Neural crest cell (in vitro differentiated cells): ENCODE measurements at places on chromosomes 11 and 22. TPM values are rescaled to one million over a fixed set of nuclear protein-coding genes. Genes with fewer than 3 reads are reported as not detected.

TMEM25 gene
- 27.6 and 28.6 TPM in 2 replicates for total RNA-seq

GRCh38 chr11:105862736-105863367 is 159.2 kb downstream of the MSANTD4 start:
- no peak overlapping the region for H3K4me3 ChIP-seq
- peaks cover 29% of the 10 kb centered on the region for H3K27me3 ChIP-seq
- no peak overlapping the region for H3K27ac ChIP-seq
- H3K4me1 ChIP-seq, result no peaks in the 10 kb centered on the region
- no peak for DNase-seq
- H3K36me3 ChIP-seq, result no peaks in the 10 kb centered on the region

DNA sequence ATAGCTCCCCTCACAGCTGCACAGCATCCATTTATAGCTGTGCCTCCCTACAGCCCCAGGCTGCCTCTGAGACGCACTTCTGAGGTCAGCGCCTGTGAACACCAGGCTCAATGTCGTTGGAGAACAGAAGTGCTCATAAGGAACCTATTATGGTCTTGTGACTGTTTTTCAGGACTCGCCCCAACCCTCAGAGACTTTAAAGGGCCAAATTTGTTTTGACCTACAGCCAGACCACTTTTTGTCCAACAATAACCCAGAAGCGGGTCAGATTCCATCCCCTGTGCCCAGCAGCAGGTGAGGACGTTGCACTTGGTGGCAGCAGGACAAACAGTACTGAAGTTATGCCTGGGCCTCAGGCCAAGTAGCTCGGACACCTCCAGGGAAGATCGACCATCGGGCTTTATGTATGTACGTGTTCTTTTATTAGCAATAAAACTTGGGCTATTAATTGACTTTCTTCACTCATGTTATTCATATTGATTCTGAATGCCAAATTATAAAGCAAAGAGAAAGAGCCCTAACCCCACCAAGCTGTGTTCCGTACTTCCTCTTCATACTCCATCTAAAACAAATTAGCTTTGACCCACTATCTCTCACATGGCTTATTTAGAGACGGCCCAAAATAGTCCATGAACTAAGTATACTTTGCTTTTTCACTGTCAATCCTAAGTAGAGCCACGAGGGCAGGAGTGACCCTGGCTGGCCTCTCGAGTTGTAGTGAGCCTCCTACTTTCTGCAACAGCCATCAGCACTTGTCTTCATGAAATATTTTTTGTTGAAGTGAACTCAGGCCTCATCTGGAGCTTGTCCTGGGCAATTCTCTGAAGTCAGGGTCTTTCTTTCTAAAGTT is 92.3 kb upstream of the PAX6 start:
- no peak overlapping the region for H3K4me3 ChIP-seq
- DNase-seq, result no peak
- H3K27ac ChIP-seq, result no peak overlapping the region
- peaks cover 19% of the 10 kb centered on the region for H3K27me3 ChIP-seq
- H3K36me3 ChIP-seq, result no peaks in the 10 kb centered on the region

DNA sequence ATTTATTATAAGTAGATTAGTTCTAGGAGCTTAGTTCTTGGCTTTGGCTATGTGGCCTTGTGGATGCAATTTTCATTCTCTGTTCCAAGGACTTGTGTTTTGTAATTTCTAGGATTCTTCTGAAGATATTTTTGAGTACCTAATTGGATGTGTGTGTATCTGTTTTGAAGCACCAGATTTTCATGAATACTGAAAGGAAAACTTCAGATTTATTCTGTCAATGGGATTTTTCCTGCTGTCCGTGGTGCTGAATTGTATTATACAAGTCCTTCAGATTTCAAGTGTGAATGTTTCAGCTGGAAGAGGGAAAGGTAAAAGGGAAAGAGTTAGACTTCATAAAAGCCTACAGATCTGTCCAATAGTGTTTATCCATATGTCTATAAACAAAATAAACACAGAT is 18.2 kb upstream of the SYN3 start:
- DNase-seq, result no peak
- peaks cover 80% of the 10 kb centered on the region for H3K27me3 ChIP-seq
- H3K36me3 ChIP-seq, result no peaks in the 10 kb centered on the region

C11orf97 gene
- not detected in 2 replicates for total RNA-seq

GRCh38 chr11:64358907-64359711 is at the start of gene RPS6KA4:
RPS6KA4 (plus strand) TSS chr11:64359162; CDS start chr11:64359236, 74 bp downstream.
- peak within 1 kb of the TSS; percentile 86 for H3K4me3 ChIP-seq
- no peak within 1 kb of the TSS for H3K27ac ChIP-seq
- H3K36me3 ChIP-seq, result no peaks in the 10 kb centered on the region
- DNase-seq, result no peak
- peaks cover 15% of the 10 kb centered on the region for H3K4me1 ChIP-seq
- H3K27me3 ChIP-seq, result no peaks in the 10 kb centered on the region

GRCh38 chr11:68646832-68647231 is 37.5 kb upstream of the GAL start:
- no peak overlapping the region for H3K4me3 ChIP-seq
- peaks cover 5% of the 10 kb centered on the region for H3K4me1 ChIP-seq
- no peak overlapping the region for H3K27ac ChIP-seq

DNA sequence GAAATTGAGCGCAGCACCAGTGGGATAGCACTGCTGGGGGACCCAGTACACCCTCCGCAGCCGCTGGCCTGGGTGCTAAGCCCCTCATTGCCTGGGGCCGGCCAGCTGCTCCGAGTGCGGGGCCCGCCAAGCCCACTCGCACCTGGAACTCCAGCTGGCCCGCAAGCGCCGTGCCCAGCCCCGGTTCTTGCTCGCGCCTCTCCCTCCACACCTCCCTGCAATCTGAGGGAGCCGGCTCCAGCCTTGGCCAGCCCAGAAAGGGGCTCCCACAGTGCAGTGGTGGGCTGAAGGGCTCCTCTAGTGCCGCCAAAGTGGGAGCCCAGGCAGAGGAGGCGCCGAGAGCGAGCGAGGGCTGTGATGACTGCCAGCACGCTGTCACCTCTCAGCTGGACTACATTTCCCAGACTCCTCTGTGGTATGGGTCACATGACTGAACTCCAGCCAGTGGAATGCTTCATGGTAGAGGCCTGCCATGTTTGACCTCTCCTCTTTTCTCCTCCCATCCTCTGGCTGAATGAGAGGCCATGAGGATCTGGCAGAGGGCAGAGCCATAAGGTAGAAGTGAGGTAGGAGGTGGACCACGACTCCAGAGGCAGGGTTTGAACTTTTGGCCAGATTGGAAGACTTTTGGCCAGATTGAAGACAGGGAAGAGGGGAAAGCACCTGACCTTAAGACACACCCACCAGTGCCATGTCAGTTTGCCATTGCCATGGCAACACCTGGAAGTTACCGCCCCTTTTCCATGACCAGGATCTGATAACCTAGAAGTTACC is 6.2 kb downstream of the MRGPRD start:
- H3K4me1 ChIP-seq, result peaks cover 4% of the 10 kb centered on the region
- no peak overlapping the region for H3K27ac ChIP-seq
- no peak overlapping the region for H3K4me3 ChIP-seq
- H3K27me3 ChIP-seq, result peaks cover 10% of the 10 kb centered on the region
- no peak for DNase-seq

- no peak overlapping the region for H3K4me3 ChIP-seq
- no peaks in the 10 kb centered on the region for H3K4me1 ChIP-seq
- no peak for DNase-seq
- peaks cover 3% of the 10 kb centered on the region for H3K27me3 ChIP-seq
Measured at GRCh38 chr11:2592559-2593392, 107.0 kb downstream of the KCNQ1OT1 start.

OR51B4 gene
- total RNA-seq, result not detected in 2 replicates

P2RY6 gene
- not detected in 2 replicates for total RNA-seq

DNA sequence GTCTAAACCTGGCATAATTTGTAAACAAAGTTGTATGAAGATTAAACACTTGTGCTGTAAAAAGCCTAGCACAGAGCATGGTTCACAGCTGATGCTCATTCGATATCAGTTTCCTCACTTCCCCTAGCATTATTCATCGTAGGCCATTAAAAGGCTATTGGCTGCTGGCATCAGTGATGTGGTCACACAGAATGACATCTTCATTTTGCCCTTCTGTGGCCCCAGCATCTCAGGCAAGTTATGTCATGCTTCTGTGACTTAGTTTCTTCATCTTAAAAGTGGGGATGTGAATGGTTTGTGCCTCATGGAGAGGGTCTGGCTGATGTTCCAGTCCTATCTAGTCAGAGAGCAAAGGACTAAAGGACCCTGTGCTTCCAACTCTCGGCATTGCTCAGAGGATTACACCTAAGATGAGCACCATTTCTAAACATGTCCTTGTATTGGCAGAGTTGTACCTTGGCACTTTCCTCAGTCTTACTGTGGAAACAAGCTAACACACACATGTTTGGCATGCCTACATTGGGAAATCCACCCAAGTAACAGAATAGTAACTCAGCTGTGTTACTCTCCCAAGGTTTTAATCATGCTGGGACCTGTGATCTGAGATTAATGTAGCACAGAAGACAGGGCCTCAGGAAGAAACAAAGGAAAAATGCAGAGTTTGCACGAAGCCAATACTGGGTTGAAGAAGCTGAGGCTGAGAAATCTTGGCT is 83.5 kb upstream of the OR9Q1 start:
- H3K4me1 ChIP-seq, result no peaks in the 10 kb centered on the region
- no peak overlapping the region for H3K27ac ChIP-seq
- H3K36me3 ChIP-seq, result no peaks in the 10 kb centered on the region
- peaks cover 2% of the 10 kb centered on the region for H3K27me3 ChIP-seq
- no peak overlapping the region for H3K4me3 ChIP-seq
- DNase-seq, result no peak

DNA sequence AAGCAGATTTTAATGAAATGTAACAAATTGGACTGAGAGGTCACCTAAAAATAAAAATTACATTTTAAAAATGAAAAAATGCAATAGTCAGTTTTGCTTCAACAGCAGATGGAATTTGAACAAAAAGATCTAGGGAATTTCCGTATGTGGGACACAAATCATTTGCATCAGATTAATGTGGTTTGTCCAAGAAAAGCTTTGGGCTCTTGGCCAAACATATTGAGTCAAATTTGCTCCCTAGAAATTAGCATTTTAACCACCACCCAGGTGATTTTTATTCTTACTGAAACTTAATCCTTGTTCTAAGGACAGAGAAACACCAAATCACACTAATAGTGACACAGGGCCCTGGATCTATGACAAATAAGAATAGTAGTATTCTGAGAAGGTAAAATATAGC is 1477.8 kb downstream of the FAM181B start:
- H3K27me3 ChIP-seq, result no peaks in the 10 kb centered on the region
- H3K36me3 ChIP-seq, result no peaks in the 10 kb centered on the region
- H3K4me1 ChIP-seq, result no peaks in the 10 kb centered on the region
- H3K27ac ChIP-seq, result no peak overlapping the region
- DNase-seq, result no peak
- no peak overlapping the region for H3K4me3 ChIP-seq

- H3K36me3 ChIP-seq, result no peaks in the 10 kb centered on the region
- no peak overlapping the region for H3K27ac ChIP-seq
- DNase-seq, result no peak
Measured at GRCh38 chr22:24128021-24128420, 53.3 kb upstream of the SUSD2 start.

- peaks cover 3% of the 10 kb centered on the region for H3K36me3 ChIP-seq
- H3K4me1 ChIP-seq, result peaks cover 3% of the 10 kb centered on the region
- no peak for DNase-seq
Measured at GRCh38 chr22:19035474-19036228, 86.6 kb downstream of the DGCR2 start.

- H3K4me1 ChIP-seq, result peaks cover 16% of the 10 kb centered on the region
- no peak overlapping the region for H3K4me3 ChIP-seq
- no peak overlapping the region for H3K27ac ChIP-seq
- H3K27me3 ChIP-seq, result no peaks in the 10 kb centered on the region
- no peak for DNase-seq
- H3K36me3 ChIP-seq, result no peaks in the 10 kb centered on the region
Measured at GRCh38 chr11:12218909-12219308, 108.5 kb downstream of the MICAL2 start.

DNA sequence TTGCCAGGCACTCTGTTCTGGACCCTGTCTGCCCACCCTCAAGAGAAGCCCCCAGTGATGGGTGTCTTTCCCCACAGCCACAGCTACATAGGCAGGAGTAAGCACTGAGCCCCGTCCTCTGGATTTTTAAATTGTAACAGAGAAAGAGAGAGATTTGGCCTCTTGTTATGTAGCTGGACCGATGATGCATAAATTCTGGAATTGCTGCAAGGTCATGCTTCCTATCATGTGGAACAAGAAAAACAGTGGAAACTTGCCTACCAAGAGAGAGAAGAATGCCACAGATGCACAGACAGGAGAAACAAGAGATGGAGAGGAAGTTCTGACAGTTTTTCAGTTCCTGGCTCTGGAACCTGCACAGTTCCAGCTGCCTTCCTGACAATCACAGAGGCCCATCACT is 150.2 kb downstream of the ETS1 start:
- no peaks in the 10 kb centered on the region for H3K27me3 ChIP-seq
- H3K27ac ChIP-seq, result no peak overlapping the region
- peaks cover 3% of the 10 kb centered on the region for H3K36me3 ChIP-seq

GRCh38 chr11:65187146-65187675 is 5.5 kb downstream of the CAPN1 start:
- H3K4me1 ChIP-seq, result peaks cover 16% of the 10 kb centered on the region
- H3K36me3 ChIP-seq, result no peaks in the 10 kb centered on the region
- peaks cover 5% of the 10 kb centered on the region for H3K27me3 ChIP-seq

- H3K27ac ChIP-seq, result no peak overlapping the region
- no peak overlapping the region for H3K4me3 ChIP-seq
- no peaks in the 10 kb centered on the region for H3K27me3 ChIP-seq
- no peaks in the 10 kb centered on the region for H3K4me1 ChIP-seq
Measured at GRCh38 chr11:71574418-71574817, 8.3 kb downstream of the KRTAP5-11 start.

APOA1 gene
- total RNA-seq, result 0.80 and 0.96 TPM in 2 replicates

DNA sequence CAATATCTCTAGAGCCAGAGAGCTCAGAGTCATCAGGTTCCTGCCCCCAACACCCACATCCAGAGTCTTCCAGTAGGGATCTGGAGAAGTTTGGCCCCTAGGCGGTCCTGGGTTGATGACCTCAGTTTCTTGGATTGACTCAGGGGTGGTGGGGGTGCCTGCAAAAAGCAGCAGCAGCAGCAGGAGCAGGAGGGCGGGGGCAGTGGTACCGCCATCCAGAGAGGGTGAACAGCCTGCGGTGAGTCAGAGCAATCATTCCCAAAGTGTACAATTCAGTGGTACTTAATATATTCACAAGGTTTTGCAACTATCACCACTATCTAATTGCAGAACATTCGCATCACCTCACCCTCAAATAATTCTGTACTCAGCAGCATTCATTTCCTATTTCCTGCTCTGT is 9.9 kb upstream of the SEC14L3 start:
- H3K4me1 ChIP-seq, result no peaks in the 10 kb centered on the region
- no peak overlapping the region for H3K27ac ChIP-seq
- DNase-seq, result no peak
- H3K36me3 ChIP-seq, result no peaks in the 10 kb centered on the region

GRCh38 chr22:37701141-37701786 is 4.4 kb downstream of the TRIOBP start:
- H3K27ac ChIP-seq, result no peak overlapping the region
- H3K36me3 ChIP-seq, result peaks cover 3% of the 10 kb centered on the region
- H3K27me3 ChIP-seq, result no peaks in the 10 kb centered on the region
- peaks cover 11% of the 10 kb centered on the region for H3K4me1 ChIP-seq
